AML-193 (cell line): ENCODE measurements at places on chromosomes 3 and 15.

- DNase-seq: no peak
These were observed 94.4 kb downstream of the TMCO5A start for GRCh38 chr15:38028869-38029268.

GRCh38 chr3:113008117-113008516 is 17.3 kb downstream of the GTPBP8 start:
- no peak for DNase-seq

GRCh38 chr3:79161941-79162340 is 605.9 kb downstream of the ROBO1 start:
- no peak for DNase-seq

DNA sequence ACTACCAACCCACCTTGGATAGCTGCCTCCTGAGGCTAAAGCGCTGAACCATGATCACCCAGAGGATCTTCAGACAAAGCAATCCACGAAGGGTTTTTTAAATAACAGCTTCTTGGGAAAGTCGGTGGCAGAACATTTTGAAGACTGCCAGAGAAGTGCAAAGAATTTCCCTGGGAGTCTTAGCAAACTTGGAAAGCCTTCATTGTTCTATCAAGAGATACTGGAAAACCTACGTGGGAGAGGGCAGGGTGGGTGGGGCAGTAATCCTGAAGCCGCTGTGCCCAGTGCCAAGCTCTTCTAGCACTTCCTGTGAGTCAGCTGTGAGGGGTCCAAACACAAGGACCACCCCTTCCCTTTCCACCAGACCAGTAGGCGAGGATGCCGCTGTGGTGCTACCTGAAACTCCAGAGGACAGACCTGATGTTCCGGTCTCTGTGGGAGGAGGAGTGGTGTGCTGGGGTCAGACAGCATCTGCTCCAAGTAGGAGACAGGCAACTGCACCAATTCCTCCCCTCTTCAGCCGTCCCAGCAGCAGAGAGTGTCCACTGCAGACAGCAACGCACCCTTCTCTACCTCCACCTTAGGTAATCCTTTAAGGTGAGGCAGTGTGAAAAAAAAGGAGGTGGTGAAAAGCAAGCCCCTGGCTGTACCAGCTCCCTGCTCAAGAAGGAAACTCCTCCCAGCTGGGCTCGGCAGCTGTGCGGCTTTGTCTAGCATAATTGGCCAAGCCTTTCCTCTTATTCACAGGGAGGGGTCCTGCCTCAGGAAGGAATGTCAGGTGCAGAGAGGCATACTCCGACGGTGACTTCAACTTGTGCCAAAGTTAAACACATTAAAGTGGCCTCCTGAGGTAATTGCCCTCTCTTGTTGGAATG is 99.0 kb downstream of the TMCC1 start:
- DNase-seq: no peak

GRCh38 chr3:135556174-135556573 is 409.4 kb upstream of the PPP2R3A start:
- DNase-seq: no peak

DNA sequence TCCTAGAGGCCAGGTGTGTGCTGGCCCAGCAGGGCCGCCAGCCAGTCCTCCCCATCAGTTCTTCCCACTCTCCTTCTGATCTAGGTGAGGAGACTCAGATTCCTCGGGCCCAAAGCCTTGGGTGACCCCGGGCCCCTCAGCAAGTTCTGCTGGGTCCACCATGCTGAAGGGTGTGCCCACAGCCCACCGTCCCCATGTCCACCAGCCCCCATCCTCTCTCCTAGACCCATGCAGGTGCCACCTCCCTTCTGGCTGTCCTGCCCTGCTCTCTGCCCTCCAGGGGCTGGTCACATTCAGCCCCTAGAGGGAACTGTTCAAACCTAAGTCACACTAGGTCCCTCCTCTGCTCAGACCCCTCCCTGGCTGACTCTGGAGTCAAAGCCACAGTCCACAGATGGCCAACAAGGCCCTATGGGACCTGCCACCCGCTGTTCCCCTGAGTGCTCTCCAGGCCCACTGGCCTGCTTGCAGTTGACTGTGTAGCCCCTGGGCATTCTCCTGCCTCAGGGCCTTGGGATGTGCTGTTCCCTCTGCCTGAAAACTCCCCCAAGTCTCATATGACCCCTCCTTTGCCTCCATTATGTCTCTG is 878 bp upstream of the TLR9 start:
- no peak for DNase-seq

DNA sequence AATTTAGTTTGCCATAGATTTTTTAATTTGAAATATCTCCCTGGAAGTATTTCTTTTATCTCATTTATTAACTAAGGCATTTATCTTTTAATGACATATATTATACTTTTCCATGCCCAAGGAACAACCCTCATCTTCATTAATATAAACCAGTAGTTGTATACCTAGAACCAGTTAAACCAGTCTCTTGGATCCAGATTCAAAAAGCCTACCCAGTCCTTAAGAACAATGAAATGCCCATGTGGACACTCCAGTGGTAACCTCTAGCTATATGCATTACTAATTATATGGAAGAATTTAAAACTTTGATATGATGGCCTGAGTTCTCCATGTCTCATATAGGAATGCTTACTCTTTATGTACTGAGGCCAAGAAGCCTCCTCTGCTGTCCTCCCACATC is 4.8 kb downstream of the SIDT1 start:
- no peak for DNase-seq

- DNase-seq: no peak
These were observed 78.3 kb downstream of the SMAD6 start for GRCh38 chr15:66780172-66780972.

- no peak for DNase-seq
These were observed 109.4 kb upstream of the BNIP2 start for GRCh38 chr15:59798605-59798917.

- DNase-seq: no peak
These were observed 541.0 kb upstream of the NAALADL2 start for GRCh38 chr3:174318181-174318580.

DNA sequence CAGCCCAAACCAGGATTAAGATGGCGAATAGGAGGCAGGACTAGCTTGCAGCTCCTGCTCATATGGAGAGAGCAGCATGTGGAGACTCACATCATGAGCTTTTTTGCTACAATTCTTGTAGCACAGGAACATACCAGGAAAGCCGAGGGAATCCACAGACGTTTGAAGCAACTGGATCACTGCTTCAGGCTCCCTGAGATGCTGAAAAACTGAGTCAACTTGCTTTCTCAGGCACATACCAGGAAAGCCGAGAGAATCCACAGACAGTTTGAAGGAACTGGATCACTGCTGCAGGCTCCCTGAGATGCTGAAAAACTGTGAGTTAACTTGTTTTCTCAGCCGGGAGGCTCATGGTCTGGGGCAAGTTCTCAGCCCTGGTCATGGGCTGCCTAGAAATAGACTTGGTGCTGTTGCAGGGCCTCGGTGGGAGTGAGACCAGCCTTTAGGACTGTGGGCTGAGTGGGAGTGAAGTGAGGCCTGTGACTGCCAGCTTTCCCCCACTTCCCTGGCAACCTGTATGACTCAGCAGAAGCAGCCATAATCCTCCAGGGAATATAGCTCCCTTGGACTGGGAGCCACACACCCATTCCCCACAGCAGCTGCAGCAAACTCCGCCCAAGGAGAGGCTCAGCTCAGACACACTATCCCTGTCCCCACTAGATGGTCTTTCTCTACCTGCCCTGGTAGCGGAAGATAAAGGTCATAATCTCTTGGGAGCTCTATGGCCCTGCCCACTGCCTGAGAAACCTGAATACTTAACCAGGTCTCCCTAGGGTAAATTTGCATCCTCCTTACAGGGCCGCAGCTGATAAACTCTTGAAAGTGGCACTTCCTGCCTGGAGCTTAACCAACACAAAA is 51.9 kb upstream of the PFN2 start:
- no peak for DNase-seq

- no peak for DNase-seq
These were observed 230.9 kb downstream of the NSUN3 start for GRCh38 chr3:94293793-94294195.

DNA sequence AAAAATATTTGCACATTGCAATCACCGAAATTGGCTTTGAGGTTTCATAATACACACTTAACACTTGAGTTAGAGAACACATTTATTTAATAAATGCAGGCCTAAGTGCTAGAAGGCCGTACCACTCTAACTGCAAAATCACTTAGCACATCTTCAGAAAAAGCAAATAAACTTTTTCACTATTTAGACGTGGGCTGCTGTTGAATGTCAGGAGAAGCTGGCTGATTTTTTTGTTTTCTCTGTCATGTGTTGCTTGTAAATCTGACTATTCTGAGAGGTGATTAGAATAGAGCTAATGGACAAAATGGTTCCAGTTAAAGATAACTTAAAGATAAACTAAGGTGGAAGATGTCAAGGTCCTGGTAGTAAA is 265.1 kb downstream of the FOXP1 start:
- no peak for DNase-seq

GRCh38 chr3:45607790-45608189 is 13.2 kb downstream of the LIMD1 start:
- DNase-seq: no peak

DNA sequence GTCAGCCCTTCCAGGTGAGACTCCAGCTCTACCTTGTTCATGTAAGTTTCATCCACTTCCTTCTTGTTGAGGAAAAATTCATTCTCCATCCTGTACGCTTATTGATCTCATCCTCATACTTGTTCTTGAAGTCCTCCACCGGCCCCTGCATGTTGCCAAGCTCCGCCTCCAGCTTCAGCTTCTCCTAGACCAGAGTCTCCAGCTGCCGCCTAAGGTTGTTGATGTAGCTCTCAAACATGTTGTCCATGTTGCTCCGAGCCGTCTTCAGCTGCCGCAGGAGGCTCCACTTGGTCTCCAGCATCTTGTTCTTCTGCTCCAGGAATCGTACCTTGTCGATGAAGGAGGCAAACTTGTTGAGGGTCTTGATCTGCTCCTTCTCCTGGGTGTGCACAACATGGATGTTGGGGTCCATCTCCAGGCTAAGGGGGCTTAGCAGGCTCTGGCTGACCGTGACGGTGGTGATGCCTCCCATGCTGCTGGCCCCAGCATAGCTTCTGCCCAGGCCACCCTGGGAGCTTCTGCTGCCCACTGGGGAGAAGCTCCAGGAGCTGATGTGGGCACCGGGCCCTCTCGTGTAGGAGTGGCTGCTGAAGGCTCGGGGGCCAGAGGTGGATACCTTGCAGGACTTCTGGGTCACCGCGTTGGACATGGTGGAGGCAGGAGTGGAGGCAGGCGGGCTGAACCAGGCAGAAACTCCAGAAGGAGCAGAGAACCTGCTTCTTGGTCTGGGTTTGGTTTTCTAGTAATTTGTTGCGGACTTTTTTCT is 422.6 kb upstream of the ARPP21 start:
- no peak for DNase-seq

DNA sequence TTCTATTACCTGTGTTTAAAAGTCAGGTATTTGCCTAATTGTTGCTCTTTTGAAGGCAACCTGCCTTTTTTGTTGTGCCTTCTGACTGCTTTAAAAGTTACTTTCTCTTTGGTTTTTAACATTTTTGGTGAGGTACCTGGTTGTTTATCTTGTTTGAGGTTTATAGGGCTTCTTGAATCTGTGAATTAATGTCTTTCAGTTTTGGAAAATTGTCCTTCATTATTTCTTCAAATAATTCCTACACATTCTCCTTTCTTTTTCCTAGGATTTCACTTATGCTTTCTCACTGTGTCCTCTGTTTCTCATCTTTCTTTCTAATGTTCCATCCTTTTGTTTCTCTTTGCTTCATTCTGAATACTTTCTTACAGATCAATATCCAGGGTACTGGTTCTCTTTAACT is 30.8 kb downstream of the HHLA2 start:
- DNase-seq: no peak

GRCh38 chr3:143362115-143362991 is 242.8 kb downstream of the CHST2 start:
- DNase-seq: no peak

DNA sequence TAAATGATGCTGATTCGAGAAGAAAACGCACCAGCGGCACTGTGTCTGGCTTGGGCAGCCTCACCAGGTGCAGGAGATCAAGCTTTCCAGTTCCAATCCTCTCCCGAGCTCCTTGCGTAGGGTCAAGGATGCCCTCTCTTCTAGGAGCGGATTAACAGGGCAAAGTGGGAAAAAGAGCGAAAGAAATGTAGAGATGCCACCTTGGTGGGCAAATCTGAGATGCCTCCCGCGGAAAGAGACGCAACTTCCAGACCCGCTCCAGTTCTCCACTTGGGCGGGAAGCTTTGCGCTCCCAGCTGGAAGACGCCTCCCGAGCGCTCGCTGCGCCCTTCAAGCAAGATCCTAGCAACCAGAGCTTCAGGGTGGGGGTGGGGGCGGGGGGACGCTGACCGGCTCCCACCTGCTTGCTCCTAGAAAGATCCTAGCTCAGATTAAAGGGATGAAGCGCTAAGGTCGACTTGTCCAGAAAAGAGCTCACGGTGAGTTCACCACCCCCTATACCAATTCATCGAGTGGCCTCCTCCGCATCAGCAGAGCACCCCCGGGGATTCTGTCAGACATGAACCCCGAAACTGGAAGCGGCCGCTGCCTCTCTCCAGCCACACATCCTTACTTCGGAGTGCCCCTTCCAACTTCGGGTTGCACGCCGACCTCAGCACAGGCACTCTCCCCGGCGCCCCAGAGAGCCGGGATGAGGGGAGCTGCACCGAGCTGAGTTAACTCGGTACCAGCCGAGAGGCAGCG is 769 bp downstream of the TAFA4 start:
- no peak for DNase-seq

GRCh38 chr3:82058809-82059208 is 297.4 kb upstream of the GBE1 start:
- DNase-seq: no peak

DNA sequence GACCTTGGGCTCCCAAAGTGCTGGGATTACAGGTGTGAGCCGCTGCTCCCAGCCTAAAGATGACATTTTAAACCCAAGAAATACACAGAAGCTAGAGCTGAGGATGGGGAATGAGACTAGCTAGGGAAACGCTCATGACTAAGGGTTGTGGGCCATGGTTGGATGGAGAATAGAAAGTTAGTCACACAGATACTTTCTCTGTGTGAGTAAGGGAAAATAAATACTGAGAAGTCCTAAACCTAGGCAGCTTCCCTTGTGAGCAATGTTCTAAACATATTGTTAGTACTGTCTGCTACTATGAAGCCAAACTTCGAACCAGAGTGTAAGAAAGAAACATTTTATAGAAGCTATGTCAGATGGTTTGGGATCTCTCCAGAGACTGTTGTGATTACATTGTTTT is 304.8 kb upstream of the STAC start:
- no peak for DNase-seq

GRCh38 chr15:80970018-80970657 is 19.5 kb downstream of the MESD start:
- peak; percentile 58 for DNase-seq

GRCh38 chr15:80895091-80895490 is 94.5 kb downstream of the MESD start:
- DNase-seq: no peak

- peak; percentile 81 for DNase-seq
These were observed 105.4 kb upstream of the CCDC54 start for GRCh38 chr3:107271787-107272387.

DNA sequence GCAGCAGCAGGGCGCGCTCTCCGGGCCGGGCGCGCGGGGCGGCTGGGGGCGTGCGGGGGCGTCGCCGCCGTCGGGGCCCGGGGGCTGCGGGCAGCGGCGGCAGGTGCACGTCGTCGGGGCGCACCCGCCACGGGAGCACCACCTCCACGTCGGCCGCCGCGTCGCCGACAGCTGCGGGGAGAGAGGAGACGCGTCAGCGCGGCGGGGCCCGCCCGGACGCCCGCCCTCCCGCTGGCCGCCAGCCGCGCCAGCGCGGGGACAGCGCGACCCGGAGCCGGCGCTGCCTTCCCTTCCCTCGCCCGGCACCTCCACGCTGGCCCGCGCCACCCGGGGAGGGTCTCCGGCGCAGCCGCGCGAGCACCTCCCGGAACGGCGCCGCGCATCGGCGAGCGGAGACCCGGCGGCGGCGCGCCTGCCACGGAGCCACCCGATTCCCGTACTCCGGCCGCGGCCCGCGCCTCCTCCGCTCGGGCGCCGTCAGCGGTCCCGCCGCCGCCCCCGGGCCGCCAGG is 481 bp downstream of the ADAMTS17 start:
- no peak for DNase-seq

- no peak for DNase-seq
These were observed 635.6 kb upstream of the TBL1XR1 start for GRCh38 chr3:177832880-177833279.
